ENCODE measurements at places on chromosomes 6 and 20.

DNA sequence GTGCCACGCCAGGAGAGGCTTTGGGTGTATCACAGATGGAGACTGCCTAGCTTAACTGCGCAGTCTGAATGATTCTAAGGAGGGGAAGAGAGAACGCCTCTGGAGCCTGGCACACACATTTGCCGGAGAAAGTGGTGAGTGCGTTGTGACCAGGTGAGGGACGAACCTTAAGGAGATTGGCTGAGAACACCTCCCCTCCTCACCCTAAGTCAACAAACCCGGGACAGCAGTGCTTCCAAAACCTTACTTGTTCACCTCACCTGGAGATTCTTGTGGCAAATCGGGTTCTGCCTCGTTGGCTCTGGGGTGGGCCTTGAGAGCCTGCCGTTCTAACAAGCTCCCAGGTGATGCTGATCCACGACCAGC is 9.4 kb downstream of the SYNJ2 start:
- DNase-seq: no peak

- DNase-seq: no peak
Measured at GRCh38 chr6:31567531-31568370, 4.3 kb upstream of the LTA start.

DNA sequence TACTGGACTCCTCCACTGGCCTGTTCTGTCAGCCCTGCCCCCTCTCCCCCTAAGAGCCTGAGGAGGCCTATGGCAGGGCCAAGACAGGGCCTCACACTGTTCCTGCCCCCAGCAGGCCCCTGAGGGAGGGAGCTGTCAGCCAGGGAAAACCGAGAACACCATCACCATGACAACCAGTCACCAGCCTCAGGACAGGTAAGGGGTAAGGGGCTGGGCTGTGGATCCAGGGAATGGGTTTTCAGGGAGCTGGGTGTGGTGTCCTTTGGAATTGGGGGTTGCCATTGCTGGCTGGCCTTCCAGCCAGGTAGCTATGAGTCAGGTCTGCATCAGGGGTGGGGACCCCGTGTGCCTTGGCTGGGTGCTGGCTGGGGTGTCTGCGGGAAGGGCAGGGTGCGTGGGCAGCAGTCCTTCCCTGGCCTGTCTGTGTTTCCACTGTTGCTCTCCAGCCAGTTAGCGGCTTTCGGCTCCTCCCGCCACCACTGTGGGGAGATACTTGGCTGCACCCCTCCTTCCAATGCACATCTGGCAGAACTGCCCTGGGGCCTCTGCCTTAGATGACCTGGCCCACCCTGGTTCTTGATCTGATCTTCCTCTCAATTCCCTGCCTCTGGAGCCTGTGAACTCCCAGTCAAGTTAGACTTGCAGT is 3.9 kb downstream of the SLC29A1 start:
- no peak for DNase-seq

GRCh38 chr20:45991616-45992015 is 17.1 kb upstream of the MMP9 start:
- no peak for DNase-seq

- no peak for DNase-seq
Measured at GRCh38 chr6:135215160-135215559, 34.1 kb downstream of the MYB start.

- no peak for DNase-seq
Measured at GRCh38 chr6:21836772-21837425, 243.3 kb downstream of the SOX4 start.

- DNase-seq: peak; percentile 22
Measured at GRCh38 chr20:50339466-50339901, 148.9 kb downstream of the CEBPB start.

DNA sequence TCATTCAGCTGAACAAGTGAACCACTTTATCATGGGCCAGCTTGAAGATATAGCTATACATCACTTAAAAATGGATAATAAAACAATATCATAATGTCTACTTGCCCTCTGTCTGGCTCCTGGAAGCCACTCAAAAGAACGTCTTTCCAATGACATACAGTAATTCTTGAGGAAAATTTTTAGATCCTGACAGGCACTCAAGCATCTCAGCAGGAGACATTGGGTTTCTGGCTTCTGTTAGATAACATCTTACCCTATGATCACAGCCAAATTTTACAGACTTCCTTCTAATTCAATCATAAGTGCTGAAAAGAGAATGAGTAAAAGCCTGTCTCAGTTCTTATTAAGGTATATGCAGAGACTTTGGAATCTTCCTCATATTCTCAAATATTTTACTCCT is 330 bp downstream of the CGA start:
- no peak for DNase-seq

- DNase-seq: no peak
Measured at GRCh38 chr20:54723723-54724122, 248.3 kb downstream of the DOK5 start.
